CMK (cell line): ENCODE measurements at places on chromosomes 7 and 10.

DNA sequence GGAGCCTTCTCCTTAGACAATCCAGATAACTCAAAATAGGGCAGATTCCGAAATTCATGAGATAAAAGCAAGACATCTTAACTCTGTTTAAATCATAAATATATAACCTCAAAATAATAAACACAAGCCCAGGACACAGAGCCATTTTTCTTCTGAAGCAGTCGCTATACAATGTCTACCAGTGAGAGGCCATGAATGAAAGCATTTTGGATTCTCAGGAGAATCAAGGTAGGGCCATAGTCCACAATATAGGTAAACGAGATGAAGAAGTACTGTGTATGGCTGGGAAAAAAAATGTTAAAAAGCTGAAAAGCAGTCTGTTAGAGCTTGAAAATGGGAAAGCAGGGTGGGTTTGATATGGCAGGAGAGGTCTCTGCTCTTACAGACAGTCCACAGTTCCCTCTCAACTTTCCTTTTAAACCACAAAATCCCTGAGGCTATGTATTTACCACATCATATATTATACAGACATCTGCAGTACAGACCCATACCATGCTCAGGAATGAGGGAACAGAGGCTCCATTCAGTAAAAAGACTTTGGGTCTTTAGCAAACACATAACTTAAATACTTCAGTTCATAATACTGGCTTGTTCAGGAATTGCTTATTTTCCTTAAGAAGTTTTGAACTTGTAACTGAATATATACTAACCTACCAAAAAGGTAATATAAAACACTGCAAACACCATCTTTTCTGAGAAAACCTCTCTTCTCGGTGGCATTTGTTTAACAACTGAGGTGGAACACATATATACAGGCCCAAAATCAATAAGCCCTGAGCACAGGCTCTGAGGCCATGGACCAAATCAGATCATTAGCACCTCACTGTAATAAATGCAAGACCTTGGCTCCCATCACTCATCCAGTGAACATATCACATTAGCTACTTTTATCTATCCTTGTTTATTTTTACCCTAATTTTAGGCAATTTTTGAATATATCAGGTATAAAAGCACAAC is 109.3 kb downstream of the SORBS1 start:
- no peak for DNase-seq

- DNase-seq: no peak
These were observed 65.5 kb downstream of the C10orf143 start for GRCh38 chr10:130045091-130045652.

DNA sequence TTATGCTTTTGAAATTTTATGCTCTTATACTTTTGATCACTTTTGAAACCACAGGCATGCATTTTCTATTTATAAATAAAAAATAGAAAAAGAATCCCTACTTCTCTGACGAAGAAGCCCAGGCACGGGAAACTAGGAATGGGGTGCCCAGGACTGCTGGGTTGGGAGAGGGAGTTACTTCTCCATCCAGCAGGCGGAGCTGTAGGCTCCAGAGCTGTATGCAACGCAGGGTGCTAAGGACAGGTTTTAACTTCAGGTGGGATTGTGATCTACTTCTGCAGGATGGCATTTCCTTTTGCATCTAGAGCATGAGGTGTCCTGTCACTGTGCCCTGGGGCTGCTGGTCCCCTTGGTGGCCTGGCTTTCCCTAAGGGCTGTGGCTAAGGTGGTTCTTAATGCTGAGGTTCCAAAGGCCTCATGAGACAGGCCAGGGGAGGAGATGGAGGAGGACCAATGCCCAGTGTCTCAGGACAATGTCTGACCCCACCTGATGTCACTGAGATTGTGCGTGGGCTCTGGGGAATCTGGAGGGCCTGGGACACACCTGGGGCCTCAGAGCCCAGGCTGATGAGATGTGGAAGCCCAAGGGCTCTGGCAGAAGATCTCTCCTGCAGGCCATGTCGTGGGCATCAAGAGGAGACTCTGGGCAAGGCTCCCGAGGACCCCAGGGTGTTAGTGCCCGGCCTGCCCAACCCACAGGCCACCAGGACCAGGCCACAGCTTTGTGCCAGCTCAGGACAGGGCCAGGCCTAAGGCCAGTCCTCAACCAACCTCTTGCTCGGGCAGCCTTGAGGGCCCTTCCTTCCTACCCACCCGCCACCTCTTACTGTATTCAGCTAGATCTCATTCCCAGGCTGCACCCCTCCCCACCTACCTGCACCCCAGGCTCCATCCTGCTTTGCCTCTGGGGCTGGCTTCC is 507 bp downstream of the CCDC201 start:
- DNase-seq: no peak

DNA sequence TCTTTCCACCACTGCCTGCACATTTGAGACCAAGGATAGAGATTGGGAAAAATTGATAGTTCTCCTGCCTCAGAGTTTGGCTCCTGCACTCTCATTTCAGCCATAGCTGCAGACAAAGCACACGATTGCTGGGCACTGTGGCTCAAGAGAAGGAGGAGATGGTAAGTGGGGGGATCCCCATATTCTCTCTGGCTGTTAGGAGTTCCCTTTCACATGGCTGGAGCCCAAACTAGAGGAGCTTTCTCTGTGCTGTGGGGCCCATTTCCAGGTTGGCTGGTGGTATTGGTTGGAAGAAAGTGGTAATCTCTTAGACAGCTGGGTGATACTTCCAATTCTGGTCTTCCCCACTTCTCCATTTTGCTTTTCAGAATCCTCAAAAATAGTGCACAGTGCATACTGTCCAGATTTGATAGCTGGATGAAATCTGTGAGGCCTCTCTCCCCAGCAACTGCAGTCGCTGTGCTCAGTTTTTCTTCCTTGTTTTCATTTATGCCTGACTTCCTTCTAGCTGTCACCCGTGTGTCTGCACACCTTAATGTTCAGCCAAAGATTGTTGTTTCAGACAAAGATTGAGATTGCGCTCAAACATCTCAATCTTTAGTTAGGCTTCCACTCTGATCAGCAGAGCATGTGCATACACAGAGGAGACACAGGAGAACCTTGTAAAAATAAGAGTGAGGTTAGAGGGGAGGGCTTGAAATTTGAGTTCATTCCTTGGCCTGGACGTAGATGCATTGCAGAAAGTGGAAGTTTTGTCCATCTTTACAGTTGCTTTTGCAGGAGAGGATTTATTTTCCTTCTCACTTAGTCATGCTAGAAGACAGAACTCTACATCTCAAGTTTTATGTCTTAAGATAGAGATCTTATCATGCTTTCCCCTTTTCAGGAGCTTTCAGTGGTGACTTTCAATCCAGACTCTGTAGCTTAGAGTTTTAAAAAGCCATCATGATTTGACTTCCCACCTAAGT is 28.6 kb downstream of the RABGEF1 start:
- DNase-seq: no peak

GRCh38 chr7:2651847-2652735 is 20.3 kb downstream of the TTYH3 start:
- no peak for DNase-seq

- DNase-seq: no peak
These were observed 552.9 kb downstream of the ARL4A start for GRCh38 chr7:13240349-13240748.

- DNase-seq: no peak
These were observed 49.3 kb downstream of the CAMK2B start for GRCh38 chr7:44275957-44276570.

GRCh38 chr10:13231808-13232207 is 2.4 kb downstream of the UCMA start:
- no peak for DNase-seq
